Caco-2 (cell line): ENCODE measurements at places on chromosomes 2 and 18. TPM values are rescaled to one million over a fixed set of nuclear protein-coding genes. Genes with fewer than 3 reads are reported as not detected.

GRCh38 chr2:170886386-170886785 is 42.7 kb upstream of the GORASP2 start:
- DNase-seq = no peak

Gene KCNF1
- 0.28 and 0.29 TPM in 2 replicates for total RNA-seq

Gene FSIP2
- 0.09 TPM in 2 replicates for total RNA-seq

DNA sequence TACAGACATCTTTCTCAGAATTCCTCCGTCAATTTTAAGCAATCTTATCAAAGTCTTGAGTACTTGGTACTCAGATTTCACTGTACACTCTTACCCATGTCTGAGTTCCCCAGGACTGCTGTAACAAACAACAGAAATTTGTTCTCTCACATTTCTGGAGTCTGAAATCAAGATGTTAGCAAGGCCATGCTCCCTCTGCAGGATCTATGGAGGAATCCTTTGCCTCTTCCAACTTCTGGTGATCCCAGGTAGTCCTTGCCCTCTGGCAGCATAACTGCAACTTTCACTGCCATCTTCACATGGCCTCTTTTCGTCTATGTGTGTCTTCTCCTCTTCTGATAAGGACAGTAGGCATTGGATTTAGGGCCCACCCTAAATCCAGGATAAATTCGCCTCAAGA is 17.1 kb upstream of the CACNB4 start:
- peak; percentile 16 for DNase-seq

Gene KLHL30
- 0.26 and 0.36 TPM in 2 replicates for total RNA-seq

Gene TSPYL6
- not detected in 2 replicates for total RNA-seq

- no peak for DNase-seq
These were observed 199.6 kb downstream of the HRH4 start for GRCh38 chr18:24659827-24660720.

- no peak for DNase-seq
These were observed 4.7 kb downstream of the CDK5R2 start for GRCh38 chr2:218964041-218964771.

Gene FEV
- not detected in 2 replicates for total RNA-seq

Gene DNAJC5G
- 0.25 and 0.51 TPM in 2 replicates for total RNA-seq

- DNase-seq = no peak
These were observed 164.7 kb downstream of the SLC8A1 start for GRCh38 chr2:40287195-40287594.

GRCh38 chr18:497688-498087 is 2.8 kb downstream of the COLEC12 start:
- no peak for DNase-seq

GRCh38 chr18:39840406-39840805 is 2114.6 kb upstream of the PIK3C3 start:
- DNase-seq = no peak

- no peak for DNase-seq
These were observed 57.4 kb upstream of the EPAS1 start for GRCh38 chr2:46239847-46240181.

GRCh38 chr2:71538656-71539265 is 85.4 kb downstream of the DYSF start:
- peak; percentile 30 for DNase-seq

Gene REG3A
- total RNA-seq = 0.45 and 1.1 TPM in 2 replicates

DNA sequence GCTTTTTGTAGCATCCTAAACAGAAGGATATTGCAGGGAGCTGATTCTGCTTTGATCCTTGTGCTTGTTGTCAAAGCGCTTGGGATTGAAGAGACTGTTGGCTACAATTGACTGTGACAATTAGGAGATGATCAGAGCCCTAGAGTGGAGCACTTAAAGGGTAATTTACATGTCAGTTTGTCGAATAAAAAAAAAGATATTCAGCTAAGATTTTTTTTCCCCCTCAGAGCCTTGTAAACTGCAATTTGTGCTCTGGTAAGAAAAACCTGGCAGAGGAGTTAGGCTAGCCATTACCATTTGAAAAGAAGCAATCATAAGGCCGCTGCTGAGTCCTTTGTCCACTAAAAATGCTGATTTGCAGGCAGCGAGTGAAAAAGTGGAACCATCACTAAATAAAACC is 47.8 kb upstream of the ZEB2 start:
- no peak for DNase-seq

GRCh38 chr18:71040161-71040560 is 751.3 kb downstream of the SOCS6 start:
- DNase-seq = no peak

- no peak for DNase-seq
These were observed 292.2 kb downstream of the KCNS3 start for GRCh38 chr2:18170642-18171041.

DNA sequence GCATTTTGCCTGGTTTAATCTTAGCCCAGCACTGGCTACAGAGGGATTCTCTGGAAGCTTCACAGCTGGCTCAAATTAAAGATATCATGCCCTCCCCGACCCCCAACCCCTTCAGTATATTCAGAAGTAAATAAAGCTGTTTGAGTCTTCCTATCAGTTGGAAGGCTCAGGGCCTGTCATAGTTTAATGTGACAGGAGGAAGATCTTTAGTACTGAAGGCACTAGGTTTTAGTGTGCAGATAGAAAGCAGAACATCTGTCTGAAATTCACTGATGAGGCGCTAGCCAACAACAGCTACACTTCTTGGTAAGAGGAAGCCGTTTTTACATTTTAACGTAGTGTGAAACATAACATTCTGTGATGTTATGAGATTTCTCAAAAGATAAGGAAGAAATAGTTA is 969.1 kb upstream of the CDH2 start:
- no peak for DNase-seq
